ENCODE measurements at places on chromosomes 1 and 21.
A peak's percentile ranks its signal among the peaks of the same experiment; 100 is the strongest.

DNA sequence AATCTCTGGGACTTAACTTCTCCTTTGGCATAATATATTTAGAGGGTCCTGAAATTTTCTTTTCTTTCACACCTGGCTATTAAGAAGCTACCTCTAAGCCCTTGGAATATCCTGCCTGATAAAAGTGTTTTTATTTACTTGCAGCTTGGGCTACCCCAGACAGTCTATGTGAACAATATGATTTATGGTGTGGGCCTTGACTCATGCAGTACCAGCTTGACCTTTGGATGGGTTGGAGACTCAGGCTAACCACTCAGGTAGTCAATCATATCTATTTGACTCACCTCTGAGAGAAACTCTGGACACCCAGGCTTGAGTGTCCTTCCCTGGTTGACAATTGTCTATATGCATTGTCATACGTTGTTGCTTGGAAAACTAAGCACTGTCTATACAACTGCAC, 13.4 kb upstream of the PGBD2 start:
- no peak for DNase-seq

DNA sequence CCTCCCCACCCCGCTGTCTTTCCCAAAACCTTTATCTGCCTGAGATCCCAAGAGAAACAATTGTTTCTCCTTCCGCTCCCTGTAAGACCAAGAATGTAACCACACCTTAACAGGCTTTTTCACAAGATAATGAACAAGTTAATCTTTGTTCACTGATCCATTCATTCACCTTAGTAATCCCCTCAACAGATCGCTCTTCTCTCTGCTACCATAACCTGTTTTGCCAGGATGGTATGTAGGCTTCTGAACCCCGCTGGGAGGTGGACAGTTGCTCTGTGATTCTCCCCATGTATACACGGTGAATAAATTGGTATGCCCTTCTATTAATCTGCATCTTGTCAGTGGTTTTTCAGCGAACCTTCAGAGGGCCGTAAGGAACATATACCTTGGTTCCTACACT, 18.7 kb upstream of the RGSL1 start:
- no peak for DNase-seq

GRCh38 chr1:72280131-72280530, 2.2 kb downstream of the NEGR1 start:
- no peak for DNase-seq

GRCh38 chr1:221347706-221348105, 394.2 kb downstream of the DUSP10 start:
- DNase-seq = no peak

DNA sequence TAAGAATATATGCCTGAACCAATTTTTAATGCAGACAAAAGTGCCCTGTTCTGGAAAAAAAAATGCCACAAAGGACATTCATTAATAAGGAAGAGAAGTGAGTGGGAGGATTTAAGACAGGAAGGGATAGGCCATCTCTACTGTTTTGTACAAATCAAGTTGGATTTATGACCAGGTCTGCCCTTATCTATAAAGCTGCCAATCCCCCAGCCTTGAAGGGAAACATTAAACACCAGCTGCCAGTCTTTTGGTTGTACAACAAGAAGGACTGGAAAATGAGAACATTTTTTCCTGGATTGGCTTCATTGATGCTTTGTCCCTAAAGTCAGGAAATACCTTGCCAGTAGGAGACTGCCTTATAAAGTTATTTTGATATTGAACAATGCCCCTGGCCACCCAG, 444.0 kb downstream of the NPHP4 start:
- DNase-seq = no peak

GRCh38 chr21:44423941-44424607, 31.2 kb upstream of the LRRC3 start:
- no peak for DNase-seq

GRCh38 chr1:114702737-114703136, 7.4 kb upstream of the AMPD1 start:
- no peak for DNase-seq

- DNase-seq = no peak
These were observed 108.0 kb downstream of the BRINP2 start for GRCh38 chr1:177278626-177279390.

DNA sequence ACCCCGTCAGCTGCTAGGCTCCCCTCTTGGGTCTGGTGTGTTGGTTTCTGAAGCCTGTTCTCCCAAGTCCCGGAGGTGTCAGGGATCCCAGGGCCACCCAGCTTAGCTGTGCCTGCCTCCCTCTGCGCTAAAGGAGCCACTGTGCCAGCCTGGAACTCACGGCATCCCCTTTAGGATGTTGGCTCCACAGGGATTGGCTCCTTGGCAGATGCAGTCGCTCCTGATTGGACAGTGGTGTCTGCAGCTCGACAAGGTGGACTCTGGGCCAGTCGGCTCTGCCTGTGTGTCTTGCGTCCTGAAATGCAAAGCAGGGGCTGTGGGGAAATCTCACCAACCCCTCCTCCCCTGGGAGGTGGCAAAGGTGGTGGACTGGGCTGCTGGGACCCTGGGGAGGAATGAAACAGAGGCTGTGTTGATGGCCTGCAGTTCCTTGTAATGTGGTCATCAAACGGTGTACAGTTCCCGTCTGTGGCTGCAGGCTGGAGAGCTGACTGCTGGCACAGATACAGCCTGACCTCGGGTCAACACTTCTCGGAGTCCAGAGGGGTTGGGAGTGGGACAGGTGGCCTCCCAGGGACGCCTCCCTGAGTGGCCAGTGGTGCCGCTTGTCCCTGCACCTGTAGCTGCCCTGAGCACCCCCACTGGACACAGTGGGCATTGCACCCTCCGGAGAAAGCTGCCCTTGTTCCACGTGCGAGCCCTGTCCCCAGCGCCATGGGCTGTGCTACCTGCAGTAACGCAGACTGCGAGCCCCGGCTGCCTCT, 11.5 kb upstream of the KCNAB2 start:
- peak; percentile 22 for DNase-seq

GRCh38 chr1:50369830-50370229, 53.4 kb downstream of the DMRTA2 start:
- DNase-seq = no peak

- peak; percentile 21 for DNase-seq
These were observed 86.9 kb downstream of the UCK2 start for GRCh38 chr1:165914136-165914798.

- DNase-seq = no peak
These were observed 11.0 kb upstream of the RIMS3 start for GRCh38 chr1:40676501-40676900.

DNA sequence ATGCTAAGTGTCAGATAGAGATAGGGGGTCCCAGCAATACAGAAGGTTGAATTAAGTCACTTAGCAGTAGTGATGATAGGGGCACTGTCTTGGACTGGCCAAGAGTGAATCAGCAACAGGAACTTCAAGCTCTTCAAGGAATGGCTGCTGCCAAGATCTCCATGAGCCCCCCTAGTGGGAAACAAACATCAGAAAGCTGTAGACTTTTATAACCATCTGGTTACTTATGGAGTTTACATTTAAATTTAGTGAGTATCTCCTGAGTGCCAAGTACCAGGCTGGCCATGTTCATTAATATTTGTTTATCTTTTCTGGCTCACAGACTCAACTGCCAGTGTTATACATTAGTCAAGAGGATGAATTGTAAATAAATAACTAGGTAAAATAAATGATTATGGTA, 327.3 kb downstream of the TTLL7 start:
- DNase-seq = no peak

GRCh38 chr1:170618421-170618820, 45.5 kb upstream of the PRRX1 start:
- no peak for DNase-seq

DNA sequence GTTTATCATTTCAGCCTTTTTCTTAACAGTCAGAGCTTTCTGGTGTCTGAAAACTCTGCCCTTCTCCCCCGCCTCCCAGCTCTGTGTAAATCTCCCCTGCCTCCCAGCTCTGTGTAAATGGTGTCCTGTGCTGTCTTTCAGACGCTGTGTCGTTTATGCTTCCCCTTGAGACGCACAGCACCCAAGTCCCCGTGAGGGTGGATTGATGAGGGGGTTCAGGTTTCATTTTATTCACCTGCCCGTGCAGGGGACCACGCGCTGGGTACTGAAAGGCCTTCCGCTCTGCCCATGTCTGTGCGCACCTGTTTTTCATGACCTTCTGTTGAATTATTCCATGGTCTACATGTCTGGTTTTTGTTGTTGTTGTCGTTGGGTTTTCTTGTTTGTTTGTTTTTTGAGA, 108.2 kb upstream of the COL6A1 start:
- DNase-seq = no peak

DNA sequence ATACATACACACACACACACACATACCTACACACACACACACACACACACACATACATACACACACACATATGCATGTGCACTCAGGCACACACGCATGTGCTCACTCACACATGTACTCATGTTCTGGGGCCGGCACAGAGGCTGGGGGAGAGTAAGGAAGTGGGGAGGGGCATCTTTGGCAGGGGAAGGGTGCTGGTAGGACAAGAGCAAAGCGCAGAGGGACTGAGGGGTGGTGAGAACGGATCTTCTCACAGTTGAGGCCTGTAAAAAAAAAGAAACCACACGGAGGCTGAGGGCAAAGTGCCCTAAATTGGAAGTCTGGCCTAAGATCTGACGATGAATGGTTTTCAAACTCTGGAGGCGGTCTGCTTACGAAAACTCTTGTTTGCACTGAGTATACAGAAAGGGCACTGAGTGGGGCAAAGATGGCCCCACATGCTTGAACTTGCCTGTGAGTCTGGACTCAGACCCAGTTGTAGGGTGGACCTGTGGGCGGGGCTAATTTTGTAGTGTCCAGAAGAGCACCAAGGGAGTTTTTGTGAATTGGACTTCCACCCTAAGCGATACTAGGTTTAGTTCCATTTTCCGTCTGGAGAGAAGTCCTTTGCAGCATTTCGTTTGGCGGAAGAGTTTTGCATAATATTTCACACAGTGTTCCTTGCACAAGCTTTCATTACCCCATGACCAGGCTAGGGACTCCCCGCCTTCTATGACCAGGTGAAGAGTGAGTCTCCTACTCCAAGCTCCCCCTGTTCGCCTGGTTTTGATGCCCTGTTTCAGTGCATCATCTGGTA, 79.3 kb upstream of the LYST start:
- no peak for DNase-seq

GRCh38 chr1:17732475-17732874, 22.7 kb upstream of the ACTL8 start:
- no peak for DNase-seq

DNA sequence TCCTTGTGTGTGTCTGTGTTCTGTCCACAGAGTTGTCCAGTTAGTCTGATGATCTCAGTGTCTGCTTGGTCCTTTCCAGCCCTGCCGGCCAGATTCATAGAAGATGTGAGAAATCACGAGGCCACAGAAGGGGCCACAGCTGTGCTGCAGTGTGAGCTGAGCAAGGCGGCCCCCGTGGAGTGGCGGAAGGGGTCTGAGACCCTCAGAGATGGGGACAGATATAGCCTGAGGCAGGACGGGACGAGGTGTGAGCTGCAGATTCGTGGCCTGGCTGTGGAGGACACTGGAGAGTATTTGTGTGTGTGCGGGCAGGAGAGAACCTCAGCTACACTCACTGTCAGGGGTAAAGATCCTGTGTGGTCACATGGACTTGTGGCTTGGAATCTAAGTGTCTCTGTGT, 95.8 kb downstream of the OBSCN start:
- no peak for DNase-seq

GRCh38 chr1:77975907-77976306, 3.0 kb downstream of the FUBP1 start:
- no peak for DNase-seq

DNA sequence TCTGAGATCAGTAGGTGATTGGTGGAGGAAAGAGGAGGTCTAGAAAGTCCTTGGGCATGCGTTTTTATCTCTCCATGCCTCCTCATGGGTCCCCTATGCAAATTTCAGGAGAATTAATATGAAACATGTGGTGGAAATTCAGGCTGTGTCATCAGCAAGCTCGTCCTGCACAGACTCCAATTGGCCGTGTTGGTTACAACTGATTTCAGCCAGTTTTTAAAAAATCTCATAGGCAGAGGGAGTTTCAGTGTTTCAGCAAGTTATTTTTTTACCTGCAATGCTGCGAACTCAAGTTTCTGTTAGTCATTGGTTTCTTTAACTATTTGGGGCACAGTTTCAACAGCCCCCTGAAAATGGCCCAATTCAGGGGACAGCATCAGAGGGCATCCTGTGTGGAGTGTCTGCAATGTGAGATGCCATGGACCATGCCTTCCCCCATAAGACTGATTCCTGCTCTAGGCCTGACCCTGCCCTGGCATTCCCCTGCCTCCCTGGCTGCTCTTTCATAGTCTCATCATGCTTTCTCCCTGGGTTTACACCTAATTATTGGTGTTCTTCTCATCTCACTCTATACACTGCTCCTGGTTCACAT, 59.9 kb downstream of the C1orf198 start:
- DNase-seq = no peak

DNA sequence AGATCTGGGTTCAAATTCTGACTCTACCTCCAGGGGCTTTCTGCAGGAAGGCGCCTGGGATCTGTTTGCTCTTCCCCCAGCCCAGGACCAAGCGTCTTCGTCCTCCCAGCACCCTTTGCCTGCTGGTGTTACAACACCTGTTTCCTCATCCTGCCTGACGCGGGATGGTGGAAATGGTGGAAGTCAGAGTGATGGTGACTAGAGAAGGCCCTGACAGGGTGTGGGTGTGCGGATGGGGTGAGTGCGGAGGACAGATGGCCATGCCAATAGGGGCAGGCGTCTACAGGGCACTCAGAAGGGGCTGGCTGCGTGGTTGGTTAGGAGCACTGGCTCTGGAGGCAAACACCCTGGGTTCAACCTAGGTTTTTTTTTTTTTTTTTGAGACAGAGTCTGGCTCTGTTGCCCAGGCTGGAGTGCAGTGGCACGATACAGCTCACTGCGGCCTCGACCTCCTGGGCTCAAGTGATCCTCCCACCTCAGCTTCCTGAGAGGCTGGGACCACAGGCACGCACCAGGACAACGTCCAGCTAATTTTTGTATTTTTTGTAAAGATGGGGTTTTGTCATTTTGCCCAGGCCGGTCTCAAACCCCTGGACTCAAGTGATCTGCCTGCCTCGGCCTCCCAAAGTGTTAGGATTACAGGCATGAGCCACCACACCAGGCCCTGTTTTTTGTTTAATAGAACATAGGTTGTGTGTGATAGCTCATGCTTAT, 1.5 kb downstream of the THEMIS2 start:
- DNase-seq = no peak

GRCh38 chr21:35086357-35086756, 37.3 kb upstream of the RUNX1 start:
- no peak for DNase-seq

DNA sequence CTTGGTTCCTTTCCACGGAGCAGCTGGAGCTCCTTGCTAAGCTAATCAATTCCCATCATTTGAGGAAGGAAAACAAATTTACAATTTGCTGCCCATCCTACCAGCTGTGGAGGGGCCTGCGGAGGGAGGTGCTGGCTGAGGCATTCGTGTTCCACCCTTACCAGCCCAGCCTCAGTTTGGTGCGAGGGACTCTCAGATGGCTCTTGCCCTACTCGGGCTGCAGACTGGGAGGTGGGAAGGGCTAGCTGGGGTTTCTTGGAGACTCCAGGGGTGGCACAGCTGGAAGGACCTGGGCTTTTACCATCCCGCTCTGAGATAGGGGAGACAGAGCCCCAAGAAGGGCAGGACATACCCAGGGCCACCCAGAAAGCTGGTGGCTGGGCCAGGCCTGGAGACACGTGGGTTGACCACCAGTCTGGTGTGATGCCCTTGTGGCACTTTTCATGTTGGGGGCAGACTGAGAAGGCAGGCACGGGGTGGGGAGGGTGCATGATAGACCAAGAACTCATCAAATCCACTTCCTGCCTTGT, 17.7 kb downstream of the DISP3 start:
- DNase-seq = no peak

GRCh38 chr1:59262631-59263030, 34.3 kb upstream of the FGGY start:
- no peak for DNase-seq

GRCh38 chr1:208475951-208476845, 232.0 kb upstream of the PLXNA2 start:
- DNase-seq = no peak

- no peak for DNase-seq
These were observed 19.8 kb downstream of the SPRTN start for GRCh38 chr1:231357831-231358354.
